ENCODE measurements at places on chromosomes 12 and 14.

GRCh38 chr12:561908-562593 is 101.2 kb downstream of the NINJ2 start:
- DNase-seq, result no peak

DNA sequence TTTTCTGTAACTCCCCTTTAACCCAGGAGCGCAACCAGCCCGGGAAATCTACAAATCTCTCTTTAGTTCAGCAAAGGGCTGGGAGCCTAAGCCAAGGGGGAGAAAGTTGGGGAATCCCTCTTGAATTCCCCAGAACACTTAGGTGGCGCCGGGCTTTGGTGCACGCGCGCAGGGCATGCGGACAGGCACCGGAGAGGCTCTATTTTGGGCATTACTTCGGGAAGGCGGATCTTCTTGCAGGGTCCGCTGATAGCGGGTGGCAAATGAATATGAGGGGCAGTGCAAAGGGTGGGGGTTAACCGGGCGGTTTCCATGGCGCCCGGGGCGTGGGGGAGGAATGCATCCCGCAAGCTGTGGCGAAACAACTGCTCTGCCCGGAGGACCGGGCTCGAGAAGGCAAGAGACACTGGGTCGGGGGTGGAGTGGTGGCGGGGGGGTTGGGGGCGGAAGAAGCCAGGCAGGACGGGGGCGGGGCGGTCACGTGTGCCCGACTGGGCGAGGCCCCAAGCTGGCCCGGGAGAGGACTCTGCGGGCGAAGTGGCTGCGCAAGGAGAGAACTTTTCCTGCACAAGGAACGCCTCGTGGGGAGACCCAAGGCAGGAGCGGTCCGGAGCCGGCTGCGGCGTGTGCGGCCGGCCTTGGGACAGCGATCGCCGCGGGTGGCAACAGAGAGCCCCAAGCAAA is at the start of gene FLVCR2:
Gene FLVCR2 (plus strand): TSS at position 519 of the 684 bp plus-strand sequence. CDS start 353 bp downstream, outside the sequence.
- peak; percentile 68 for DNase-seq

- no peak for DNase-seq
These were observed 221.9 kb upstream of the EGLN3 start for GRCh38 chr14:34172550-34173368.

GRCh38 chr12:46569826-46570439 is 197.4 kb upstream of the SLC38A2 start:
- DNase-seq, result no peak

DNA sequence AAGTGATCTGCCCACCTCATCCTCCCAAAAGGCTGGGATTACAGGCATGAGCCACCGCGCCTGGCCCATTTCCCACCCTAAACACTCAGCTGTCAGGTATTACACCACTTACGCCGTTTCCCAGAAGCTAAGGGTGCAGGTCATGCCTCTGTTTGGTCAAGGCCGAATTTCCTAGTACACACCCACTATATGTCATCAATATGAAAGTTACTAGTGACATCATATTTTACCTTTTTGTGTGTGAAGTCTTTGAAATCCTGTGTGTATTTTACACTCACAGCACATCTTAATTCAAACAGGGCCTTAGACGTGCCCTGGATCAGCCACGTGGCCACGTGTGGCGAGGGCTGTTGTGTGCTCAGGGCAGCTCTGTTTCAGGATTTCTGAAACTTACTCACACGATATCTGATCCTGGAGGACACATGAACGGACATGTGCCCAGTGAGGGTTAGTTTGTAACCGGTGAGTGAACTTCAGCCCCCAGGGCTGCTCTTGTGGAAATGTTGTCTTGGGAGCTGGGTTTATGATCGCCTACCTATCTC is 51.8 kb downstream of the GLT1D1 start:
- DNase-seq, result no peak

DNA sequence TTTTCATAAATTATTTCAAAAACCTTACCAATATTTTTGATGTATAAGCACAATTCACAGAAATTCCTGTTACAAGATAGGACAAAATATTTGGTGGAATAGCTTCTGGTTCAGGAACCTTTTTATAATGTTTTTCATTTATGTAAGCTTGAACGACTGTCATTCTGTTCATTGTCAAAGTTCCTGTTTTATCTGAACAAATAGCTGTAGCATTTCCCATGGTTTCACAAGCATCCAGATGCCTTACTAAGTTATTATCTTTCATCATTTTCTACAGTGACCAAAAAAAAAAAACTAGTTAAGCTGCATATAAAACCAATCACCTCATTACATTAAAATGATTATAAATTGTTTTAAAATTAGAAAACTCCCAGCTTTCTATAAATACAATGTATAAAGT is 87.1 kb downstream of the ATP2B1 start:
- DNase-seq, result no peak
